ENCODE measurements at places on chromosomes 12 and 14. TPM values are rescaled to one million over a fixed set of nuclear protein-coding genes. Genes with fewer than 3 reads are reported as not detected.

DNA sequence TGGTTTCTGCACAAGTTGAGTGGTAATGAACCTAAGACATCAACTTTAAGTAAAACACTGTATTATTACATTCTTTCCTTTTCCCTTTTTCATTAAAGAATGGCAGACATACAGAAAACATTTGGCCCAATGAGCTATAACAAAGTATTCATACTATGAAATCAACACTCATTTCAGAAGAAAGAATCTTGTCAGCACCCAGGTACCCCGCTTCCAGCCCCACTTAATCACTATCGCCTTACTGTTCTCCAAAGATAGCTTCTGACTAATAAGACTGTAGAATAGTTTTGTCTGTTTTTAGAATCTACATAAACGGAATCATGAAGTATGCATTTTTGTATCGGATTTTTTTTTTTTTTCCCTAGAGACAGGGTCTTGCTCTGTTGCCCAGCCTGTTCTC, 9.5 kb downstream of the CNTN1 start:
- no peaks in the 10 kb centered on the region for H3K27me3 ChIP-seq
- H3K4me1 ChIP-seq: no peaks in the 10 kb centered on the region
- no peak overlapping the region for H3K4me3 ChIP-seq
- H3K36me3 ChIP-seq: no peaks in the 10 kb centered on the region
- DNase-seq: no peak

DNA sequence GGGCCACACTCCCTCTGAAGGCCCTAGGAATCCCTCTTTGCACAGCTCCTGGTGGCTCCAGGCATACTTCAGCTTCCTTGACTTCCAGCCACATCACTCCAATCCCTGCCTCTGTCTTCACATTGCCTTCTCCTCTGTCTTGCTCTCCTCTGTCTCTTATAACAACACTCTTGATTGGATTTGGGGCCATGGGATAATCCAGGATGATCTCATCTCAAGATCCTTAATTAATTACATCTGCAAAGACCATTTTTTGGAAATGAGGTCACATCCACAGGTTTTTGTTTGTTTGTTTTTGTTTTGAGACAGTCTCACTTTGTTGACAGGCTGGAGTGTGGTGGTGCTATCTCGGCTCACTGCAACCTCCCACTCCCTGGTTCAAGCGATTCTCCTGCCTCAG, 88.7 kb downstream of the TMTC1 start:
- H3K27me3 ChIP-seq: no peaks in the 10 kb centered on the region
- H3K27ac ChIP-seq: no peak overlapping the region
- no peaks in the 10 kb centered on the region for H3K4me1 ChIP-seq
- no peak for DNase-seq
- no peak overlapping the region for H3K4me3 ChIP-seq

- H3K27me3 ChIP-seq: no peaks in the 10 kb centered on the region
- H3K27ac ChIP-seq: no peak overlapping the region
- H3K4me1 ChIP-seq: no peaks in the 10 kb centered on the region
- no peaks in the 10 kb centered on the region for H3K36me3 ChIP-seq
- no peak for DNase-seq
- no peak overlapping the region for H3K4me3 ChIP-seq
These were observed 66.6 kb downstream of the FLRT2 start for GRCh38 chr14:85596562-85596961.

The TMEM132D gene
- not detected for total RNA-seq

DNA sequence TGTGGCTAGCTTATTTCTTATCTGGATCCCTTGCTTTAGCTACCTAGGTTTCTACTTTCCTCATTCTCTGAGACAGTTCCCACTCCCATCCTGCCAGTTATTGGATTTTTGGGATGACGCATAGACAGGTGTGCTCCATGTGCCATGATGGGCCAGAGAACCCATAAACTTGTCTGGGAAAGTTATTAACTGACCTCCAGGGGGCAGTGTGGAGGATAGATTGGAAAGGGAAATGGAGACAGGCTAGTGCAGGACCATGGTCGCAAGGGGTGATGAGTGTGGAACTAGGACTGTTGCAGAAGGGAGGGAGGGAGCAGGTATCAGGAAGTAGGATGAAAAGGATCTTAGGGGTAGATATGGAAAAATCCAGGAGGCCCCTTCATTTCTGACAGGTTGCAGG, 80.3 kb downstream of the ESRRB start:
- DNase-seq: no peak
- no peak overlapping the region for H3K4me3 ChIP-seq
- no peaks in the 10 kb centered on the region for H3K36me3 ChIP-seq

The SMIM41 gene
- not detected for total RNA-seq

GRCh38 chr12:105854071-105854470, 284.7 kb downstream of the NUAK1 start:
- no peak for DNase-seq
- H3K36me3 ChIP-seq: no peaks in the 10 kb centered on the region
- H3K27ac ChIP-seq: no peak overlapping the region
- no peak overlapping the region for H3K4me3 ChIP-seq
- H3K27me3 ChIP-seq: no peaks in the 10 kb centered on the region

- H3K4me3 ChIP-seq: no peak overlapping the region
- H3K27me3 ChIP-seq: peaks cover 3% of the 10 kb centered on the region
- no peak for DNase-seq
- no peaks in the 10 kb centered on the region for H3K36me3 ChIP-seq
These were observed 786.1 kb upstream of the TMEM132C start for GRCh38 chr12:127480775-127481314.

DNA sequence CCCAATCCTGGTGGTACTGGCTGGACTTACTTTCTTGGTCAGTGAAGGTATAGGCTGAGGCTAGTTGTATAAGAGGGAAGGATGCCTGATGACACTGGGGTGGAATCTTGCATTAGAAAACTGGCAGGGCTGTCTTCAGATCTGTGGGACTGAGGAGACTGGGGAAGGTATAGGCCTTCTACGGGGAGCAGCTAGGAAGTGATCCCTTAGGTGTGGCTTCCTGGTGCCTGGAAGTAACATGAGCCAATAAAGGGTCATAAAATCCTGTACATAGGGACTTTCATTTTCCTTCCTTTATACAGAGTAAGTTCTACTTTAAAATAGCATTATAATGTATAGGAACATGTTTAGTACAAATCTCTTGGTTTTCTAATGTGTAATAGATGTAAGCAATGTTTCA, 716.8 kb downstream of the LRFN5 start:
- no peak overlapping the region for H3K27ac ChIP-seq
- no peak for DNase-seq
- no peaks in the 10 kb centered on the region for H3K36me3 ChIP-seq
- no peaks in the 10 kb centered on the region for H3K27me3 ChIP-seq
- no peaks in the 10 kb centered on the region for H3K4me1 ChIP-seq
- no peak overlapping the region for H3K4me3 ChIP-seq

The VRK1 gene
- total RNA-seq: 65.0 TPM

The PGF gene
- 0.28 TPM for total RNA-seq

The KRT85 gene
- total RNA-seq: not detected

The CCDC38 gene
- total RNA-seq: 0.19 TPM

DNA sequence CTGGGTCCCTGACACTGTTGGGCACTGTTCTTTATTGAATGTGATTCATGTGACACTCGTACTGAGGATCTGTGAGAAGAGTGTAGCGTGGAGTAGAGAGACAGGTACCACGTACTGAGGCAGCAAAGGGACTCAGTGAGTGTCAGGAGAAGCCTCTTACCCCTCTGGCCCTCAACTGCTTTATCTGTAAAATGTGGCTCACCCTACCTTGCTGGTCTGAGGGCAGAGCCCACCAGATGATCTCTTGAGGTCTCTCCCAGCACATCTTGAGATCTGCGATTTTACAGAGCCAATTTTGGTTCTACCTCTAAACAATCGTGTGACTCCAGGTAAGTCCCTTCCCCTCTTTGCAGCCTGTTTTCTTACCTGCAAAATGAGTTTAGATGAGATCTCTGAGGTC, 3.1 kb downstream of the CEBPE start:
- peaks cover 2% of the 10 kb centered on the region for H3K27me3 ChIP-seq
- H3K4me1 ChIP-seq: peaks cover 26% of the 10 kb centered on the region
- H3K4me3 ChIP-seq: no peak overlapping the region
- no peaks in the 10 kb centered on the region for H3K36me3 ChIP-seq

GRCh38 chr12:108833757-108834472, 23.5 kb downstream of the SSH1 start:
- no peak overlapping the region for H3K27ac ChIP-seq
- no peak for DNase-seq
- peaks cover 45% of the 10 kb centered on the region for H3K36me3 ChIP-seq
- H3K4me1 ChIP-seq: peaks cover 49% of the 10 kb centered on the region

Data from activated naive CD8-positive, alpha-beta T cell treated with anti-CD3 and anti-CD28 coated beads, Interleukin-2, amount 10 ng/mL, durations not matched to agents 7 days and 5 days (primary cell).